ENCODE measurements at places on chromosomes 1 and 21.

GRCh38 chr1:23558140-23558871, 995 bp downstream of the ID3 start:
- DNase-seq, result no peak

DNA sequence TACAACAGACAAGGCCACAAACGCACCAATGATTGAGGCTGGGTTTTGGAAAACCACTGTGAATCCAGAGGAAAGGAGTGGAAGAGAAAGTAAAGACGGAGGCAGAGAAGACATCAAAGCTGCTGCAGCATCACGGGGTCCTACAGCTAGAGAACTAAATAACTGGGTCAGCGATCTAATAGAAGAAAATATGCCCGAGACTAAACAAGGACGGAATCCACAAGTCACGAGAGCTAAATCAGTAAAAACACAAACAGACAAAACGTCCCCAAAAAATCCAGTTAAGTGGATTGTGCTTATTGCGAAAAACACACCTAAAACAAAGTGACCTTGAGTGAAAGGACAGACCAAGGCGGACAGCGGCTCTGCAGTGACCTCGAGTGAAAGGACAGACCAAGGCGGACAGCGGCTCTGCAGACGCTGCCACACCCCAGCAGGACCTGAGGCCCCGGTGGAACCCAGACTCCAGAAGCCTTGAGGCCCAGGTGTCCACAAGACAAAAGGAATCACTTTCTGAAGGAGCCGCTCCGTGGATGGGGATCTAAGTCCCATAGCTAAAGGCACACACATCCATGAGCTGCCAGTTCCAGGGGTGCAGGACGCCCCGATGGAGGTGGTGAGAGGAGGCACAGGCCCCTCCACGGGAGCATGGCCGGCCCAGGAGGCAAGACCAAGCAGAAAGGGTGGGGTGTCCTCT, 6.0 kb downstream of the FTCD start:
- DNase-seq, result no peak

DNA sequence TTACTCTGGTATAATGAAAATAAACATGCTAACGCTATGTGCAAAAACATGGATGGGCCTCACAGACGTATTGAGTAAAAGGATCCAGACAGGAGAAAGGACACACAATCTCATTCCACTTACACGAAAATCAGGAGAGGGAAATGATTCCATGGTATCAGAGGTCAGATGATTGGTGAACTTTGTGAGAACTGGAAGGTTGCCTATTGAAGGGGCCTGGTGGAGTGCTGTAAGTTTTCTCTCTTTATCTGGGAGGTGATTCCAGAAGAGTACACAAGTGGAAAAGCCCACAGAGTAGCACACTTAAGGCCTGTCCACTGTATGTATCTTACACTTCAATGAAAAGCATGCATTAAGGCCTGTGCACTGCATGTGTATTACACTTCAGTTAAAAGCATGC, 9.6 kb downstream of the GSTM2 start:
- no peak for DNase-seq

DNA sequence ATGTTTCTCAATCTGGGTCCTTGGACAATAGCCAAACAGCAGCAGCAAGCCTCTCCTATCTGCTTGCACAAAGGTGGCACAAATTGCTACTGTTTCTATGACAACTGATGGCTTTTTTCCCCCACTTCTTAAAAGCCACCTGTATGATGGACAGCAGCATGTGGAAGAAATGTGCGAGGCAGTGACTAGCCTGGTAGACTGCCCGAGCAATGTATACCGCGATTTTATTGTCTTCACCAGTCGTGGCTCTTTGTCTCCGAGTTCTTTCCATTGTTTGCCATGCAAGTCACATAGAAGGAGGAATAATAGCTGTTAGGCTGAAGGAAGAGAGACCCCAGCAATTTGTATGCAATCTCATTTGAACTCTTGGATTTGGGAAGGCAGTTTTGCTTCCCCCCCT, 79.4 kb downstream of the S1PR1 start:
- no peak for DNase-seq

- DNase-seq, result no peak
Observed at GRCh38 chr1:116923421-116923820, 13.7 kb downstream of the PTGFRN start.

- no peak for DNase-seq
Observed at GRCh38 chr1:6041432-6042062, 4.1 kb upstream of the KCNAB2 start.

DNA sequence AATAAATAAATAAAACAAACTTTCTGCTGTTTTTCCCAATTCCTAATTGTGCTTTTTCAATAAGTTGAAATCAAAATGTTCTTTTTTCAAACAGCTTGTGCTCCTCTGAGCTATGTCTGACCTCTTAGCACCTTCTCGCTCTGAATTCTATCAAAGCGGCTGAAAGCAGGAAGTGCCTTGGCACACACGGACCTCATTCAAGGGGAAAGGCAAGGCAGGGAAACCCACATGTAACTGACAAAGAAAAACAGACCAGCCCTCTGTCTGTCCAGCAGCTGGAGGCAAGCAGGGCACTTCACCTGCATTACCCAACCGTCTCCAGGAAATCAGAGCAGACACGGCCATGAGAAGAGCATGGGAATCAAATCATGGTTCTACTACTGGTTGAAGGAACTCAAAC, 56.7 kb downstream of the PLPP3 start:
- DNase-seq, result no peak

Measured in foreskin melanocyte (primary cell).